IPS DF 19.7 (cell line): ENCODE measurements at places on chromosomes 2 and 18.
A peak's percentile ranks its signal among the peaks of the same experiment; 100 is the strongest.

DNA sequence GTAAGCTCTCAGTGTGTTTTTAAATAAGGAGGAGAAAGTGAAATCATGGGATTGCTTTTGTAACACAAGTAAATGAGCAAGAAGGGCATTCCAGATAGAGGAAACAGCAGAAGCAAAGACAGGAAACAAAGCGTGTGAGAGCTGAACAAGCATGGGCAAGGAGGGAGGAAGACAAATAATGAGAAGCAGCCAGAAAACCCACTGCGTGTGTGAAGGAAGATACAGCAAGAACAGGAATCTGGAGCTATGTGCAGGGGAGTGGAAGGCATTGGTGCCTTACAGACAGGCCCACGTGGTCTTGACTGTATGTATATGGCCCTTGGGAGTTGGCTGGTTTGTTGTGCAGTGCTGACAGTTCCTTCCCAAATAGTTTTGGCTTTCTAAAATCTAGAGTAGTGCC lies 88.6 kb downstream of the AAK1 start:
- DNase-seq: no peak

GRCh38 chr2:197255543-197255942 lies 55.0 kb downstream of the ANKRD44 start:
- no peak for DNase-seq

GRCh38 chr18:76363436-76364120 lies 131.5 kb downstream of the ZNF516 start:
- DNase-seq: no peak

DNA sequence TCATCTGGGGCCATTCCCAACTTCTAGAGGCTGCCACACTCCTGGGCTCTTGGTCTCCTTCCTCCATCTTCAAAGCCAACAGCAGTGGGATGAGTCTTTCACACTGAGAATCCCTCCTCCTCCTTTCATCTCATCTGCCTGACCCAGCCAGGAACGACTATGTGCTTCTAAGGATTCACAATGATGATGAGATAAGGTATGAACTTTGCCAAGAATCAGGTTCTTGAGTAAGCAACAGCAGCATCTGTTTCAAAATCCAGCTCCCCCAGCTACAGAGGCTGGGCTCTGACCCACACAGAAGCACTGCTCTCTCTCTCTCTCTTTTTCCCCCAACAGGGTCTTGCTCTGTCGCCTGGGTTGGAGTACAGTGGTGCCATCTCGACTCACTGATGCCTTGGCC lies 46.4 kb downstream of the TIMM21 start:
- no peak for DNase-seq

GRCh38 chr18:24726727-24727492 lies 266.5 kb downstream of the HRH4 start:
- DNase-seq: peak; percentile 57

DNA sequence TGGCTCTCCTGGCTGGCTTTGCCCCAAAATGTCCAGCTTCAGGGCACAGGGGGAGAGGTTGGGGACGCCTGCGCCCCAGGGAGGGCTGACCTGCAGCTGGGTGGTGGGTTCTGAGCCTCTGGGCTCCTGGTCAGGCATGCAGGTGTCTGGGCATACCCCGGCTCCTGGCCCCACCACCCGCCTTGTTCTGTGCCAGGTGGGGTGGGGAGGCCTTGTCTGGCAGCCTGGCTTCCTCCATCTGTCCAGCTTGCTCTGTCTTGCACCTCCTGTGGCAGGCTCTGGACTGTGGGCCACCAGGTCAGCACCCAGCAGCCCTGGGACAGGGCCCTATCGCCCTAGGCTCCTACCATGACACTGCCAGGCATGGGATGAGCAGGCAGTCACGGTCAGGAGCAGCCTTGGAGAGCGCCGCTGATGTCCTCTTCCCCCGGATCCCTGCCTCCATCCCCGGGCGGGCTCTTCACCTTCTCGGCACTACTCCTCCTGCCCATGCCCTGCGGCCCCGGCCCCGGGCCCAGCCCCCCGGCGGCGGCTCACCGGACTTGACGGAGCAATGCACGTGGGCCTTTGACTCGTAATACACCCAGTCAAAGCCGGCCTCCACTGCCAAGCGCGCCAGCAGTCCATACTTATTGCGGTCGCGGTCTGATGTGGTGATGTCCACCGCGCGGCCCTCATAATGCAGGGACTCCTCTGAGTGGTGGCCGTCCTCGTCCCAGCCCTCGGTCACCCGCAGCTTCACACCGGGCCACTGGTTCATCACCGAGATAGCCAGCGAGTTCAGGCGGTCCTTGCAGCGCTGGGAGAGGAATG lies 3.6 kb downstream of the IHH start:
- DNase-seq: no peak

DNA sequence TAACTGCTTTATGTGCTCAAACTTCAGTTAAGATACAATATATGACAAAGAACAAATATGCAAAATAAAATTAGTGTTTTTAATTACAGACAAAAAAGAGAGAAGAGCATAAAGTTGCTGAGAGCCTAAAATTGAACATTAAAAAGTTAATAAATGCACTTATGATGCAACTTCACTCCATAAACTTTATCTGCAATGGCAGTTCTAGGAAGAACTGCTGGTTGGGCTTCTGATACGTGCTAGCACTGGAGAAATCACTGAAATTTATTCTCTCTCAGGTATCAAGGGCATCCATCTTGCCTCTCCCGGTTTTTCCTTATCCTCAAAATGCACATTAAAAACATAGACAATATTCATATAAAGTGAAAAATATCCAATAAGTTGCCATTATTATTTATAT lies 35.7 kb downstream of the MYO3B start:
- no peak for DNase-seq

- DNase-seq: no peak
Measured at GRCh38 chr2:2536416-2537056, 205.5 kb upstream of the MYT1L start.

DNA sequence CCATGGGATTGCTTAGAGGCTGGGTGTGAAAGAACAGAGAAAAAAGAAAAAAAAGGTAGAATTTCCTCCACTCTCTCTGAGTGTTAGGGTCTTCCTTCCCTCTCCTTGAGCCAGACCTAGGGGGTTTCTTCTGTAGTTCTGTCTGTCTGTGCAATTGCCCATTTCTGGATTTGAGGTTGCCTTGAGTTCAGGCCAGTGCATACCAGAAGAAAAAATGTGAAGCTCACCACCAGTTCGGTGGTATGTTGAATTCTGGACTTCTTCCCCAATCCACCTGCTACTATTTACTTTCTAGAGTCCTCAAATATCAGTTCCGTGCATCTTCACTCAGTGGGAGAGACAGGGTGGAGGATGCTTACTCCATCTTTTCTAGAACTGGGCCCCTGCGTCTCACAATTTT lies 15.3 kb upstream of the SELENOI start:
- DNase-seq: no peak

DNA sequence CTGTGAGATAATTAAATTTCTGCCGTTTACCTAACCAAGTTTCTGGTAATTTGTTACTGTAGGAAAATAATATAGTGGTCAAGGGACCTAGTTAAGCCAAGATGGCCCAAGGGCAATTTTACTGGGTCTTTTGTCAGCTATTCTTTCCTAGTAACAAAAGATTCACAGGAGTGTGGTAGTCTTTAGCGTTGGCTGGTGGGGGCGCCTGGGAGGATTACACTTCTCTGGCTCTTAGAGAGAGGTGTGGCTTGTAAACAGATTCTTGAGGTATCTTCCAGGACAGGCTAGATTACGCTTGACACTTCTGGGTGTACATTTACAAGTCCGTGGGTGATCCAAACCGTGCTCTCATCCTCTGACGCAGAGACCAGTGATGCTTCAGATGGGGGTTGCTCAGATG lies 3.3 kb upstream of the ACOXL start:
- no peak for DNase-seq

- no peak for DNase-seq
Measured at GRCh38 chr2:135667045-135667444, 74.6 kb upstream of the UBXN4 start.

DNA sequence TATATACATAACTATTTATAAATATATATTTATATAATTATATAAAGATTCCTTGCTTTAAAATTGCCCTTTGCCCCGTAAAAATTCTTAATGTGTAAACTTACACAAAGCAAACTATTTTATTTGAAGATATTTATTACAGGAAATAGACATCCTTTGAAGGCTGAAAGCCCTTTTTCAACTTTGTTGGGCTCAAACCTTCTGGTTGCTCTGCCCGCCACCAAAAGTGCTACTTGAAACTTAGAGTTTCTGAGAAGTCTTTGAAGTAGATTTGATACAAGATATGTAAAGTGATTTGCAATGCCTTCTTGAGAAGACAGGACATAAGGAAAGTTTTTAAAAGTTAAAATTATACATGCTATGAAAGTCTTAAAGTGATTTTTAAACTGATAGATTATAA lies 36.6 kb upstream of the METAP1D start:
- no peak for DNase-seq

DNA sequence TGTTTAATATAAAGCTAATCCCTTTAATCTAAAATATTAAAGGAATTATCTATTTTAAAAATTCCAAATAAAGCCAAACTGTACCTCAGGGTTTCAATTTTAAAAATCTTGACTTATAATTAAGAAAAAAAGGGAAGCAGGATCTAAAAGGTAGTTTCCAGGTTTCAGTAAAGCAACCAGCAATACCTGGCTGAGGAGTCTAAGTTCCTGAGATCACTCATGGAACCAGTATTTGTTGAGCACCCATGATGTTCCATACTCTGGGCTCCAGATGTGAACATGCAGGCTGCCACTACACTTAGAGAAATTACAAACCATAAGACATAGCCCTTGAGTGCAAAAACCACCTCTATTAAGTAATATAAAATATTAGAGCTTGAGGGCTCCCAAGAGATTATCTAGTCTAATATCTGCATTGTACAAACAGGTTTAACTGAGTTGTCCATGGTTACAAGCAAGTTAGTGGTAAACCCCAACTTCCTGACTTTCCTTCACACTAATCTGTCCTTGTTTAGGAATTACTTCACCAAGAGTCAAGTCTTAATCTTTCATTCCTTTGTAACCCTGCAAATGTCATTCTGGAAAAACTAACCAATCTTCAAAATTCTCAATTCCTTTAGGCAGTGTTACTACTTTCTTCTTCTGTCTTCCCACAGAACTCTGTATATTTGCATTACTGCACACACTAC lies 49.2 kb downstream of the CLASP1 start:
- no peak for DNase-seq

- no peak for DNase-seq
Measured at GRCh38 chr2:209633911-209634310, 137.7 kb upstream of the UNC80 start.

- no peak for DNase-seq
Measured at GRCh38 chr2:15780912-15781574, 159.3 kb upstream of the MYCN start.

- no peak for DNase-seq
Measured at GRCh38 chr2:479490-480176, 191.7 kb upstream of the ALKAL2 start.

DNA sequence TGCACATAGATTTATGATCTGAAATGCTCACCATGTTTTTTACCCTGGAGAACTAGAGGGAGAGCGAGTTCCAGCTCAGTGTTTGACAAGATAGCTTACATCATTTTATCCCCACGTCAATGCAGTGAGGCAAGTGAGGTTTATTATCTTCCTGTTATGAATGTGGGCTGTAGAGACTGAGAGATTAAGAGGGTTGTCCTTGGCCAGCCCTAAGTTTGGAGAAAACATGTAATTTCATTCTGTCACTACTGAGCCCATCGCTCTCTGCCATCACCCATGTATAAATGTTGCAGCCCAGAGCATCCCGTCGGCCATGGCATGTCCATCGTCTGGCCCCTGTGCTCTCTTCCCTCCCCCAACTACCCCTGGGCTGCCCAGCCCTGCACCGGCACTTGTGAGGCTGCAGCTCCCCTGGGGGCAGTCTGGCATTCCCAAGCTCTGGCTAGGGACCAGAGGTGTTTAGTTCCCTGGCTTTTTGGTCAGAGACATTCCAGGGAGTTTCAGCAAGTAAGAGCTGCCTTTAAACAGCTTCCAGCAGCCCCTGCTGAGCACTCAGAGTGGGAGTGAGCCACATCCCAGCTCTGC lies 136.7 kb downstream of the ANTXR1 start:
- DNase-seq: peak; percentile 50

DNA sequence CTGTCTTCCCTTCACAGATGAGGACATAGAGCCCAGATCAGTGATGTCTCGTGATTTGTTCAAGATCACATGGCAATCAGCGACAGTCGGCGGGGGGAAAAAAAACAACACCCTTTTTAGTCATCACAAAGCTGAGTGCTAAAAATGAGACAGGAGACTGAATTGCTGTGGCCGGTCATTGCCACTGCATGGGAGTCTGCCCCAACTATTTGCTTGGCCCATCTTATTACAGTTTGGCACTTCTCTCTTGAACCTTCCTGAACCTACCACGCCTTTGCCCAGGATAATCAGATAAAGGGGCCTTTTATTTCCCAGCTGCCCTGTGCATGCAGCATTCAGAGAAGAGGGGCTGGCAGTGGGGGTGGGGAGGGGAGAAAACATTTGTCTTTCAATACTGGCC lies 42.7 kb downstream of the SETBP1 start:
- DNase-seq: no peak

- no peak for DNase-seq
Measured at GRCh38 chr2:50116096-50117010, 915.6 kb downstream of the NRXN1 start.

DNA sequence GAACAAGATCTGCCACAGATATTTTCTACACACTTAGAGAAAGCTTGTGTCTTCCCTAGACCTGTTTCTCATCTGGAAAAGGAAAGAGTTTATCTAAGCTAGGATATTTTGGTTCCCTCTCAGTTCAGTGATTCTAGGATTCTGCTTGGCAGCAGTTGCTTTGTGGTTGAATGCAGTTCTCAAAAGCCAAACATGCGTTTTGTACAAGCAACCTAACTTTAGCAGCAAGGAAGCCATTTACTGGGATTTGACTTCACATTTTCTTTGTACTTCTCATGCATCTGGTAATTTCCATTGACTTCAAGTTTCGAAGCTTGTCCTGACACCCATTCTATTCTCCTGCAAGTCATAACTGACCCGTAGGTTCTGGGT lies 33.3 kb downstream of the VSNL1 start:
- no peak for DNase-seq

DNA sequence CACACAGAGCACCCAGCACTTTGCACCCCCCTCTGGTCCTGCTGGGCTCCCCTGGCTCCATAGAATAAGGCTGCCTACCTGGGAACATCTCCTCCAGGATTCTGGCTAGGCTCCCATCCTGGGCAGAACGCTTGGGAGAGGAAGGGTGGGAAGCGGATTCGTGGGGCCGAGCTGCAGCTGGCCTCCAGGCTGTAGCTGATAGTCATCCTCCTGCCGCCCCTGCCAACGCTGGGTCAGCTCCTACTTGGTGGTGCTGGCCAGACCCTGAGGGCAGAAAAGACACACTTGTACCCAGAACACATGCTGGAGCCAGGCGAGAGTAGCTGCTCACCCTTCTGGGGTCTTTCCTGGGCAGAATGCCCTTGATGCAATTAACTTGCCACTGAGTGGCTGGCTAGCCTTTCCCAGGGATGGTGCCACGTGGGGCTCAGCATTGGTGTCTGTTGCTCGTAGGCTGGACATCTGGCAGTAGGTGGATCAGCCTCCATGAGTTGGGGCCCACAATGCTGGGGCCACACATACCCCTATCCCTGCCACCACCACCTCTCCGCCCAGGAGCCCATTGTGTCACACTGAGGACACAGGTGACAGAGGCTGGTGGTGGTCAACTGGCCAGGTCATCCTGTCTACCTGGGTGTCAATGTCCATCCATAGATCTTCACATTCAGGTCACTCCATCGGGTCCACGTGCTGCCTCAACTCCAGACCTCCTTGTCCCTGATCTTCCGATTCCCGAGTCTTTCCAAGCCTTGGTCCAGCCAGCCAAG lies 112.8 kb downstream of the NDUFA10 start:
- no peak for DNase-seq

- no peak for DNase-seq
Measured at GRCh38 chr2:155412598-155412997, 714.1 kb downstream of the KCNJ3 start.
